ENCODE measurements at places on chromosomes 1 and 21. TPM values are rescaled to one million over a fixed set of nuclear protein-coding genes. Genes with fewer than 3 reads are reported as not detected.

SLC45A1 gene
- not detected for total RNA-seq

PACC1 gene
- 10.9 TPM for total RNA-seq

SCYL3 gene
- total RNA-seq, result 5.5 TPM

SLC26A9 gene
- total RNA-seq, result not detected

PRAMEF6 gene
- total RNA-seq, result not detected
